ENCODE measurements at places on chromosomes 5 and 9. TPM values are rescaled to one million over a fixed set of nuclear protein-coding genes. Genes with fewer than 3 reads are reported as not detected.

DNA sequence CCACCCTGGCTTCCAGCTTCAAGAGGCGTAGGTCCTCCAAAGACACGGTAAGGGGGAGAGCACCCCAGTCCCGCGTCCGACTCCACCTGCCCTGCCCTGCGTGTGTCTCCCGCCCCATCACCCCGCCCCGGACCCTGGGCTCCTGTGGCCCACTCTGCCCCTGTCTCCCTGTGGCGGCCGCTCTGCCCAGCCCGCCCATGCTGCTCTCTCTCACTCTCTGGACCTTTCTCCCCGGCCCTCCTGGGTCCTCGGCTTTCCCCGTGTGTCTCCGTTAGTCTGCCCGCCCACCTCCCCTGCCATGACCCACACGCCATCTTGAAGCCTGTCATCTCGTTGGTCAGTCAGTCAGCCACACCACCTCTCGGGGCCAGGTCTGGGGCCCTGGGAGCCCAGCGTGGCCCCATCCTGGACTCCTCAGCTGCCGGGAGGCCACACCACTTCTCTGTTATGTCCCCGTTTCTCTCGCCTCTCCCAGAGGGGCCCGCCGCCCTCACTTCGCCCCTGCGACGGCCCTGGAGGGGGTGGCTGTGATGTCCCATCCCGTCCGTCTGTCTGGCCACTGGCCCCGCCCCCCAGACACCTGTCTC is 4.5 kb downstream of the LRRC26 start:
- H3K27ac ChIP-seq = no peak overlapping the region
- no peak overlapping the region for H3K4me3 ChIP-seq
- DNase-seq = no peak
- no peaks in the 10 kb centered on the region for H3K4me1 ChIP-seq
- peaks cover 100% of the 10 kb centered on the region for H3K27me3 ChIP-seq

DNA sequence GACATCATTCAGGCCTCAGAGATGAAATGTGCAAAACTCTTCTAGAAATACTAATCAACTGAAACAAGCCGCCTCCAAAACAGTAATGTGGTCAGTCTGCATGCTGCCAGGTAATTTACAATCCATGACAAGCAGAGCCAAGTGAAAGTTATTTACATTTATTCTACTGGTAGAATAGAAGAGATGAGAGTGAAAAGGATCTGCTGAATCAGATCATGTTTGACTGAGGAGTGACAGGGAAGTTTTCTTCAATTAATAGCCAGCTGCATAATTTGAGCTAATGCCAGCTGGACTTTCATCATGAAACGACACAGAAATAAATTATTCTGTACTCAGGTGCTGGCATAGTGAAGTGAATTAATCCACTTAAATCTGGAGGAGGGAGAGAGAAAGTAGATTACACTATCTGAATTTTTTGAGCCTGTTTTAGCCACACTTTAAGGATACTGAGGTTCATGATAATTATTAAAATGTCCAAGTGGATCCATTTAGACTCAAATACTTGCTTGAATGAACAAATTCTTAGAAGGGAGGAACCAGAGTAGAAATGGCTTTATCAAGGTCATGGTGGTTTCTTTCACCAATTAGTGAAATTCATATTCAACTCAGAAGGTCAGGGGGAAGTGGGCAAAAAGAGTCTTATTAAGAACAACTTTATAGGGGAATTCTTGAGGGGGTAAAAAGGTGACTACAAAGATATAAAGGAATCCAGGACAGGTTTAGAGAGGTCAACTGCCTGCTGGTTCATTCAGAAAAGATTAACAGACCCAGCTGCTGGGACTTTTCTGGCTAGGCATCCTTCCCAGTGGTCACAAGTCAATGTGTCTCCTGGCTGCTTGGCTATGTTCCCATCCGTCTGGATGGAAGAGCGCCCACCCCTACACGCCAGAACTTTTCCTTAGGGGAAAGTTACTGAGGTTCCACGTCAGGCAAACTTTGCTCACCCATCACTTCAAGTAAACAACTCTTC is 350.4 kb downstream of the PDE4D start:
- H3K36me3 ChIP-seq = no peaks in the 10 kb centered on the region
- no peak overlapping the region for H3K27ac ChIP-seq
- H3K27me3 ChIP-seq = no peaks in the 10 kb centered on the region

- no peak overlapping the region for H3K4me3 ChIP-seq
- H3K27me3 ChIP-seq = no peaks in the 10 kb centered on the region
- H3K36me3 ChIP-seq = peaks cover 32% of the 10 kb centered on the region
- no peaks in the 10 kb centered on the region for H3K4me1 ChIP-seq
These were observed 17.4 kb downstream of the LMNB1 start for GRCh38 chr5:126794157-126794828.

- H3K4me3 ChIP-seq = no peak overlapping the region
- no peaks in the 10 kb centered on the region for H3K27me3 ChIP-seq
- H3K4me1 ChIP-seq = no peaks in the 10 kb centered on the region
- peak; percentile 23 for DNase-seq
These were observed 105.1 kb upstream of the CTSL start for GRCh38 chr9:87620731-87621322.

- DNase-seq = no peak
- no peak overlapping the region for H3K4me3 ChIP-seq
- peaks cover 10% of the 10 kb centered on the region for H3K4me1 ChIP-seq
These were observed 83.7 kb upstream of the CLINT1 start for GRCh38 chr5:157942595-157942994.

GRCh38 chr5:156497804-156498208 is 170.8 kb downstream of the SGCD start:
- no peak overlapping the region for H3K4me3 ChIP-seq
- no peaks in the 10 kb centered on the region for H3K36me3 ChIP-seq
- no peaks in the 10 kb centered on the region for H3K4me1 ChIP-seq
- H3K27me3 ChIP-seq = no peaks in the 10 kb centered on the region
- DNase-seq = no peak

DNA sequence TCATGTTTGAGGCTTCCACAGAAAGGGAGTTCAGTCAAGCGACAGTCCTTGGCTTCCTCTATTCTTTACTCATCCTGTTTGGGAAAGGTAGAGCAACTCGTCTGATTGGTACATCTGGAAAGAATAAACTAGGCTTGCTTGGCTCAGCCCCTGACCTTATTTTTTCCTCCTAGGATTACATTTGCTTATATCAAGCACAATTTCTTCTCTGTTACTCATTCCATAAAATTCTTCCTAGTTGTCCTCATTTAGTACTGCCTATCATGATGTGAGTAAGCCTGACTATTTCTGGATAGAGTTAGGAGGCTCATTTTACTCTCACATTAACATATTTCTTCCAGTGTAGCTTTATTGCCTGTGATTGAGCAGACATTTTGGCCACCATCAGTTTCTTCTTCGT is 10.9 kb upstream of the CARNMT1 start:
- no peaks in the 10 kb centered on the region for H3K27me3 ChIP-seq
- no peak for DNase-seq
- H3K27ac ChIP-seq = no peak overlapping the region
- H3K4me1 ChIP-seq = no peaks in the 10 kb centered on the region
- H3K36me3 ChIP-seq = no peaks in the 10 kb centered on the region

GRCh38 chr9:80366626-80367025 is 794.9 kb downstream of the TLE4 start:
- no peak overlapping the region for H3K27ac ChIP-seq
- DNase-seq = no peak
- H3K4me1 ChIP-seq = no peaks in the 10 kb centered on the region
- H3K36me3 ChIP-seq = no peaks in the 10 kb centered on the region
- no peaks in the 10 kb centered on the region for H3K27me3 ChIP-seq
- no peak overlapping the region for H3K4me3 ChIP-seq

DNA sequence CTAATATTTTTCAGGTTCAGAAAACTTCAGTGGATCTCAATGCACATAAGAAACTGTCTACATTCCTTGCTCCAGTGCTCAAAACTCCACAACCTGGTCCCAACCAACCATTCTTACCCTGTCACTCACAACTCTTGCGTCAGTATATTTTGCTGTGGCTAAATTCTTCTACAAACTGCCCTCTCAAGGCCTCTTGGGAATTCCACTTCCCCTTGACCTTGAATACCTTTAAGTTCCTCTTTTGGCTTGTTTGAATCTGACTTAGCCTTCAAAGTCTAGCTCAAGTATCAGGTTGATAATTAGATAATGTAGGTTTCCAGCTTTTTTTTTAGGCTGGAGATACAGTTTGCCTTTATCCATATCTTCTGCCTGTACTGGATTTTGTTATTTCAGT is 128.3 kb downstream of the SLF1 start:
- DNase-seq = no peak
- no peaks in the 10 kb centered on the region for H3K36me3 ChIP-seq
- no peak overlapping the region for H3K4me3 ChIP-seq
- no peaks in the 10 kb centered on the region for H3K27me3 ChIP-seq

DNA sequence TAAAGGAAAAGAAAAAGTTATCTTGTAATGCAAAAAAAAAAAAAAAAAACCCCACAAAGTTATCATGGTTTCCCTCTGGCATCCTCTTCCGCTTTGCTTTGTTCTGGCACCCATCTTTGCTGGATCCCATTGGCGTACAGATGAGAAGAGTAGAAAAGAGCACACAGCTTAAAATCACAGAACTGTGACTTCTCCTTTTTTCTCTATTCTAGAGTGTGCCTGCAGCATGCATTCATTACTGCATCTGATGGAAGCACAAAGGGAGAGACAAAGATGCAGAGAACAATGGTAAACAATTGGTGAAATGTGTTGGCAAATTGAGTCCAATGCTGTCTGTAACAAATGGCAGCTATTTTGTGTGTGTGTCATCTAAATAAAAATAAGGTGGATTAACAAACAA is 440.8 kb upstream of the PIK3R1 start:
- no peaks in the 10 kb centered on the region for H3K4me1 ChIP-seq
- H3K4me3 ChIP-seq = no peak overlapping the region
- no peaks in the 10 kb centered on the region for H3K36me3 ChIP-seq
- H3K27me3 ChIP-seq = no peaks in the 10 kb centered on the region
- DNase-seq = no peak
- no peak overlapping the region for H3K27ac ChIP-seq

- no peaks in the 10 kb centered on the region for H3K4me1 ChIP-seq
- H3K27me3 ChIP-seq = no peaks in the 10 kb centered on the region
- H3K27ac ChIP-seq = no peak overlapping the region
- no peak overlapping the region for H3K4me3 ChIP-seq
- peaks cover 49% of the 10 kb centered on the region for H3K36me3 ChIP-seq
These were observed 29.4 kb downstream of the IPPK start for GRCh38 chr9:92640398-92641091.

DNA sequence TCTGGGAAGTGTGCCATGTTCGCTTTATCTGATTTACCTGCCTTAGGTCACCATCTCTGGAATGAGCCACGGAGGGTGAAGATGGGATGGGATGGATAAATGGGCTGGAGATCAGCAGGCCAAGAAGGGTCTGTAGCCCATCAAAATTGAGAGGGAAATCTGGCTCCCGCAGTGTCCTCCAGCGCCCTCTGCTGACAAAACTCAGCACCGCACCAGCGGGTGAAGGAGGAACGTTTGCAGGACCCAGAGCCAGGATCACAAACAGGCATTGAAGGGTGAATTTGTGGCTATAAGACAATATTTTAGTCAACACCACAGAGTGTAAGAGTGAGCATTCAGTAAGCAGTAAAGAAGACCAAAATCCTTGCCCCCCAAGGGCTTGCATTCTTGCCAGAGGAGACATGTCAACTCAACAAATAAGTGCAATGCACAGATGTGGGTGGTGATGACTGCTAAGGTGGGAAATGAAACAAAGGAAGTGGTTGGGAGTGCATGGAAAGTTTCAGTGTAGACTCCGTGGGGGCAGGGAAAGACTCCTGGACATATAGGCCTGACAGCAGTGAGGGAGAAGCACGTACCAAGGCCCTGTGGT is 124.4 kb downstream of the TENT4A start:
- no peaks in the 10 kb centered on the region for H3K27me3 ChIP-seq
- H3K27ac ChIP-seq = no peak overlapping the region
- no peaks in the 10 kb centered on the region for H3K36me3 ChIP-seq

DNA sequence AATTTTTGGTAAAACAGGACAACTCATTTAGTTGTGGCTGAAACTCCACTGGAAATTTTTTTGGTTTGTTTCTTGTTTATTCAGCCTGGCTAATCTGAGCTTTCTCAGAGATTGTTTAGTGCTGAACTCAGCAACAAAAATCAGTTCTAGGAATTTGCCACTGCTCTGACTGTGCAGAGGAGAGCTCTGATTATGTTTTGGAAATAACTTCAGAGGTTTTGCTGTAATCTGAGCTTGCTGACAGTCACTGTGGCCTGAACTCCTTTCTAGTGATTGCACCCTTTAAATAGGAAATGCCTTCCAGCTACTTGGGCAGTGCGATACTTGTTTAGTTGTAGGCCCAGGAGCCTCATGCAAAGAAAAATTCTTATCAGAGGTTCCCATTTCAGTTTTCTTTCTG is 60.2 kb downstream of the OSTF1 start:
- H3K36me3 ChIP-seq = peaks cover 29% of the 10 kb centered on the region
- H3K4me3 ChIP-seq = no peak overlapping the region
- H3K4me1 ChIP-seq = no peaks in the 10 kb centered on the region
- H3K27me3 ChIP-seq = no peaks in the 10 kb centered on the region
- H3K27ac ChIP-seq = no peak overlapping the region

GRCh38 chr5:177396078-177396477 is 4.4 kb downstream of the PFN3 start:
- H3K4me3 ChIP-seq = no peak overlapping the region
- H3K27me3 ChIP-seq = peaks cover 16% of the 10 kb centered on the region
- no peak overlapping the region for H3K27ac ChIP-seq
- DNase-seq = no peak
- H3K36me3 ChIP-seq = no peaks in the 10 kb centered on the region
- no peaks in the 10 kb centered on the region for H3K4me1 ChIP-seq

- H3K27ac ChIP-seq = no peak overlapping the region
- H3K4me1 ChIP-seq = peaks cover 10% of the 10 kb centered on the region
- H3K36me3 ChIP-seq = no peaks in the 10 kb centered on the region
- H3K4me3 ChIP-seq = no peak overlapping the region
These were observed 4.9 kb upstream of the IL4 start for GRCh38 chr5:132668706-132669454.

DNA sequence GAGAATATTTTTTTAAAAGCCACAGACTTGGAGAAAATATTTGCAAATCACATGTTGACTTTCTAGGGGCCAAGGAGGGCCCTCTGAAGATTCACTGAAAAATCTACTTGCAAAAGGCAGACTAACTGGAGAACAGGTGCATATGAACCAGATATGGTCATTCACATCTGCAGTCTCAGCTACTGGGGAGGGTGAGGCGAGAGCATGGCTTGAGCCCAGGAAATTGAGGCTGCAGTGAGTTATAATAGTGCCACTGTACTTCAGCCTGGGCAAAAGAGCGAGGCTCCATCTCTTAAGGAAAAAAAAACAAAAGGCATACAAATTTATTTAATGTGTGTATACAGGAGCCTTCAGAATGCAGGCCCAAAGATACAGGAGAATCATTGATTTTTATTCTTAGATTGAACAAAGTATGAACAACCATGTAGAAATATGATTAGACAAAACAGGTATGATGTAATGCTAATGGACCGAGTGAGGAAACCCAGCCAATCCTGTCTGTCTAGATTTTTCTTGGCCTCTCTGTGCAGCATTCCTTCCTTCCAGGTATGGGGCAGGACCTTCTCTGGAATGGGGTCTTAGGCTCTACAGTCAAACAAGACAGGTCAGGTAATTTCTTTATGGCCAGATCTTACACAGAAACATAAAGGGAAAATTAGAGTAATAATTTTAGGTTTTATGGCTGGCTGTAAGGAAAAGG is 15.3 kb upstream of the SLC27A6 start:
- H3K4me1 ChIP-seq = no peaks in the 10 kb centered on the region
- no peak overlapping the region for H3K27ac ChIP-seq
- no peaks in the 10 kb centered on the region for H3K27me3 ChIP-seq
- H3K4me3 ChIP-seq = no peak overlapping the region
- DNase-seq = no peak

The CHSY3 gene
- 2.4 TPM for total RNA-seq

The PRLR gene
- total RNA-seq = 7.3 TPM

All from endodermal cell (in vitro differentiated cells).